Stomach (tissue), 19 donors: ENCODE measurements at places on chromosomes 16 and 17. TPM values are rescaled to one million over a fixed set of nuclear protein-coding genes. Genes with fewer than 3 reads are reported as not detected.

The ABCC12 gene
- total RNA-seq: 0.18 TPM

The RCVRN gene
- not detected for total RNA-seq

The BRIP1 gene
- total RNA-seq: 5.8 TPM

The MYH13 gene
- total RNA-seq: 5.4 TPM

The PRAC1 gene
- total RNA-seq: not detected

The ERCC4 gene
- 23.2 TPM for total RNA-seq

The CCL4 gene
- not detected for total RNA-seq

The AGRP gene
- total RNA-seq: not detected

The RUNDC3A gene
- 0.43 TPM for total RNA-seq

The SLC13A2 gene
- 3.2 TPM for total RNA-seq

DNA sequence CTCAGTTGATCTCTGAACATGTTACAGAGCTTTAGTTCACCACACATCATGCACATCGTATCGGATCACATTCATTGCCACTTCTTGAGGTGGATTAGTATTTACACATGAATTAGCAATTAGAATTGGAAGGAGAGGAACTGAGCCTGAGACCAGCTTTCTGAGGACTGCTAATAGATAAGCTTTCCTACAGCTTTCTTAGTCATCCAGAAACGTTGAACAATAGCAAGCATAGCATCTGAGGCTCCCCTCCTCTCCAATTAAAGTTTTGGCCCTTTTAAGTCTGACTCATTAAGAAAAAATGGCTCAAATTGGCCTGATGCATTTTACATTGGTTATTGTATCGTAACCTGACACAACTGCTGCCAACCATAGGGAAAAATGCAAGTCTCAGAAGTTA lies 1130.4 kb downstream of the CDH8 start:
- DNase-seq: no peak

GRCh38 chr16:11370084-11370931 lies 25.0 kb downstream of the RMI2 start:
- no peak for DNase-seq

DNA sequence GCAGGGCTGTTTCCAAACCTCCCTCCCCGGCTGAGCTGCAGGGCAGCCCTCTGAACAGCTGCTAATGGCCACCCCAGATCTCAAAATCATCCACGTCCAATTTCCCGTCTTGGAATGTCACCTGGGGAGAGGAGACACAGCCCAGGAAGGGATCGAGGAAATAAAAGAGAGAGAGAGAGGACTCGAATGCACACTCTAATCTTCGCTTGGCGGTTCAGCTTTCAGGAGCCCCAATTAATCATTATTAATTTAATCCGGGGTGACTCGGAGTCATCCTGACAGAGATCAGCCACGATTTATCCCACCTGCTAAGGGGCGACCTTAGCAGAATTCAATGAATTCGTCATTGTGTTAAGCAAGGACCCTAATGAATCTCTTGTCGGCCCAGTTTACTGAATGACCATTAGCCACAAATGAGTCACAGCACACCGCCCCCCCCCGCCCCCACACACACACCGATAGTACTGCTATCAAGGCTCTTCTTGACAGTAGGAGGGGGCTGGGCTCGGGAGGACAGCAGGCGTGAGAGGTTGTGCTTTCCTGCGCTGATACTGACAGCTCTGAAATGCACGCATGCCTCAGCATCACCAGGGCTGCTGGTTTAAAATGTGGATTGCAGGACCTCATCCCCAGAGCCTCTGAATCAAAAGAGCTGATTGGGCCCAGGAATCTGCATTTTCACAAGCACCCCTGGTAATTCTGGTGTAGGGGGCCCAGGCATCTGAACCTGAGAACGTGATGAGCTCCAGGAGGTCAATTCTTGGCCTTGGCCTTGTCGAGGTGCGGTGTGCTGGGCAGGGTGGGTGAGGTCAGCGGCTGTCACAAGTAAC lies 190.0 kb upstream of the CIBAR2 start:
- no peak for DNase-seq

DNA sequence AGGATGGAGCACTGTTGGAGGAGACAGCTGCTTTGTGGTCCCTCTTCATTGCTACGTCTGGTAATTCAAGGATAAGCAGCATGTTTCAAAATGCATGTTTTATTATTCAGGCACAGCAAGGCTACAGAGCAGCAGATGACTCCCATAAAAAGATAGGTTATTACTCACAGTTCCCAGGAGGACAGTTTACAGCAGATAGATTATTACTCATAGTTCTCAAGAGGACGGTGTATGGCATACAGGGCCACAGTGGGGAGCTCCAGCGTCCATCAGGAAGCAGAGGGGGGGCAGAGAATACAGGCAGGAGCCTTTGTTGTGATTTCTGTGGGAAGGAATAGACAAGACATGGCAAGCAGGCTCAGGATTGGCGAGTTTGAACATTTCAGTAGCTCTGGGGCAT lies 72.9 kb downstream of the DNAH9 start:
- DNase-seq: no peak

DNA sequence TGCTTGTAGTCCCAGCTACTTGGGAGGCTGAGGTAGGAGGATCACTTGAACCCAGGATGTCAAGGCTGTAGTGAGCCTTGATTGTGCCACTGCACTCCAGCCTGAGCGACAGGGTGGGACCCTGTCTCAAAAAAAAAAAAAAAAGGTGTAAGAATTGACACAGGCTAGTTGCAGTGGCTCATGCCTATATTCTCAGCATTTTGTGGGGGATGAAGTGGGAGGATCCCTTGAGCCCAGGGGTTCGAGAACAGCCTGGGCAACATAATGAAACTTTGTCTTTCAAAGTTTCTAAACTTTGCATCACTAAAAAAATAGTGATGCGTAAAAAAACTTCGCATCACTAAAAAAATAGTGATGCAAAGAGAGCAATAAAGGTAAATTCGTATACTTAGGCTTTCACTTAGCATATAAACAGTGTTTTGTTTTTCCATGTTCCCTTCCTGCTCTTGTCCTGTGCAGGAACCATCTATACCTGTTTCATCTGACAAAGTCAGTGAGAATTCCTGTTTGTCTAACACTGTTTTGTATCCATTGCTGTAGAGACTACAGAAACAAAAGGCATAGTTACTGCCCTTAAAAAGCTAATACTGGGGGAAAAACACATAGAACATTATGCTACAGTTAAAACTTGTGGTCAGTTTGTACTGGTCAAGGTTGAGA lies 32.1 kb downstream of the CTCF start:
- no peak for DNase-seq

DNA sequence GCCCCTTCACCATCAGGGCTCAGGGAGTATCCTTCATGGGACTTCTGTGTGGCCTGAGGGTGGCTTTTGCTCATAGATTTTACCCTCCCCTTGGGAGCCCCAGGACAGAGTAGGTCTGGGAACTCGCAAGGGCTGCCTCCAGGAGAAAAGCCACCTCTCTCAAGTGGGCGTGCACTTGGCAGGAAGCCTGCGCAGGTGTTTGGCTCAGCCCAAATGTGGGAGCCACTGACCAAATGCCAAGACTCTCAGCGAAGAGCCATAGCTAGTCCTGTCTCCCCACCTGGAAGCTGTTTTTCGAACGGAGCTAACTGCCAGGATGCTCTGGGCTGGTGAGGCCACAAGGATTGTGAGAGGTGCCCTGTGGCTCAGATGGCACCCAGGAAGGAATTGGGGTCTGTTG lies 2.0 kb upstream of the HSD17B2 start:
- DNase-seq: peak; percentile 84

- peak; percentile 92 for DNase-seq
Observed at GRCh38 chr16:1688807-1689560, 10.9 kb downstream of the JPT2 start.

GRCh38 chr17:74737299-74738050 lies 419 bp downstream of the RAB37 start:
- DNase-seq: no peak

- DNase-seq: no peak
Observed at GRCh38 chr16:19659554-19659953, 58.5 kb downstream of the KNOP1 start.

- DNase-seq: peak; percentile 63
Observed at GRCh38 chr16:58464047-58464915, 35.7 kb upstream of the NDRG4 start.

DNA sequence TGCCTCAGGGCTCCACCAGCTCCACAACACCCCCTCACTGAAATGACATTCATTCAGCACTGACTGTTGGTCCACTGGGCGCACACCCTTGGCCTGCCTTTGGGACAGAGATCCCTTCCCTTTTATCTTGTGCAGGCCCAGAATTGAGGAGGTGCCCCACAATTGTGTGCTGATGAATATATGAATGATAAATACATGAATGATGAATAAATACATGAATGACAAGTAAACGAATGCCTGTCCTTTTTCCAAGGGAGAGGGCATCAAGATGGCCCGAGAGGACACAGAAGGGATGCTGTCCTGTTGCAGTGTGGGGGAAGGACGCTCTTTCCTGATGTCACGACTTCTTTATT lies 5.7 kb downstream of the CCR7 start:
- peak; percentile 4 for DNase-seq

DNA sequence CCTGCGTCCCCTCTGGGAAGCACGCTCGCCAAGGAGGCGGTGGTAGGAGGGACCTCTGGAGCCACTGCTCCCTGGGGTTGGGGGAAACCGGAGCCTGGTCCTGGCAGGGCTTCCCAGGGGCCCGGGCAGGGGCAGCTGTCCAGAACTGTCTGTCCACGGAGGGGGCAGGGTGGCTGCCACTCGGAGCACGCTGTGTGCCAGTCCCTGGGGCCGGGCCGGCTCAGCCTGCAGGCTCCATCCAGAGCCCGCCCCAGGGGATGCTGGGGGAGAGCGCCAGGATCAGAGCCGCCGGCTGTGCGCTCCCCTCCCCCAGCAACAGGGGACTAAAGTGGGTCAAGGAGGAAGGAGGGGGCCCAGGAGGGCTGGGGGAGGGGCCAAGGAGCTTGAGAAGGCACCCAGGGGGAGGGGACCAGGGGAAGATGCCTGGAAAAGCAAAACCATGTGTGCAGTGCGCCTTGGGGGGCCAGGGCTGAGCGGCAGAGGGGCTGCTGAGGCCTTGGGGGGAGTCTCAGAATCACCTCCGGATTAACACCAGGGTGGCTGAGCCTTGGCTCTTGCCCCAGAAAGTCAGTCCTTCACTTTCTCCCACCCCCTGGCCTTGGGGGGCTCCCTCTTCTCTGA lies 21.3 kb downstream of the ZNF423 start:
- peak; percentile 91 for DNase-seq

DNA sequence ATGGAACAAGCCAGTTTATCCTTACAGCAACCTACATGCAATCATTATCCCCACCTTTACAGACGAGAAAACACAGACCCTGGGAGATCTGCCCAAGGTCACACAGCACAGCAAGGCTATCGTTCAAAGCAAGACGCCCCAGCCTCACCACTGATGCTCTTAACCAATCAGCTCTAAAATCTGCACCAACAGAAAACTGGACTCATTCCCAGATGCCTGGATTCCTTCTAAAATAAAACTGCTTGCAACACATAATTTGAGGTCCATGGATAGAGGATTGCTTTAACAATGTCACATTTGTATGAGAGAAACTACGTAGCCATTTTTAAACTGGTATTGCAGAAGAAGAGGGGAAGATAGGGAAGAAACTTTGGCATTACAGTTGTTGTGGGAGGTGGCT lies 6.8 kb downstream of the COTL1 start:
- no peak for DNase-seq

- peak; percentile 55 for DNase-seq
Observed at GRCh38 chr16:2719328-2720063, 528 bp downstream of the PRSS27 start.

- no peak for DNase-seq
Observed at GRCh38 chr17:63113167-63113566, 147.1 kb downstream of the TANC2 start.

DNA sequence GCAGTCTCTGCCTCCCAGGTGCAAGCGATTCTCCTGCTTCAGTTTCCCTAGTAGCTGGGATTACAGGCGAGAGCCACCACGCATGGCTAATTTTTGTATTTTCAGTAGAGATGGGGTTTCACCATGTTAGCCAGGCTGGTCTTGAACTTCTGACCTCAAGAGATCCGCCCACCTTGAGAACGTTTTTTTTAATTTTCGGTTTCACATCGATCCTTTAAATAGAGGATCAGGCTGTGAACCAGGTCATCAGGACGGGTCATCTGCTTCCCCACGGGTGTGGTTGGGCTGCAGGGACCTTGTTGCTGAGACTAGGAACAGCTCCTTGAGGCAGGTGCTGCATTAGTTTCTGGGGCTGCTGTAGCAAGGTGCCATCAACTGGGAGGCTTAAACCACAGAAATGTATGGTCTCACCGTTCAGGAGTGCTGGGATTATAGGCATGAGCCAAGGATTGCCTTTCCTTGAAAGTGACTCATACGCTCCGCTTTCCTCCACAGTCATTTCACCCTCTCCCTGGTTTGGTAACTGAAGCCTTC lies 7.9 kb upstream of the NAGPA start:
- DNase-seq: no peak

DNA sequence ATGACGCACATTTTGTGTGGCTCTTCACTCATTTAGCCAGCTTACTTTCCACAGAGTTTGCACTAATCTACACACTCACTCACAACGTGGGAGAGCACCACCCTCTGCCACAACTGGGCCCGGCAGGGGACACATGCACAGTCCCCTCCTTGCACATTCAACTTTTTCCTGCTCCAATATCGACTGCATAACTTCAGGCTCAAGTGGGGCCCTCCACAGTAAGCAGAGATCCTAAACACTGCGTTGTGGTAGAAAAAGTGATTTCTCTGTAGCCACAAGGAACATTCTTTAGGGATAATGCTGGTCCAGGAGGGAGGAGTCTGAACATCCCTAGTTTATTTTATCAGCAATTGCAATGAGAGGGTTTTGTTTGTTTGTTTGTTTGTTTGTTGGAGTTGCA lies 40.0 kb downstream of the MRPS23 start:
- no peak for DNase-seq

GRCh38 chr16:56777001-56777400 lies 47.1 kb downstream of the NUP93 start:
- DNase-seq: no peak

GRCh38 chr17:66302761-66303626 lies 581 bp downstream of the PRKCA start:
- peak; percentile 68 for DNase-seq
